ENCODE measurements at places on chromosomes 11 and 22. TPM values are rescaled to one million over a fixed set of nuclear protein-coding genes. Genes with fewer than 3 reads are reported as not detected.

DNA sequence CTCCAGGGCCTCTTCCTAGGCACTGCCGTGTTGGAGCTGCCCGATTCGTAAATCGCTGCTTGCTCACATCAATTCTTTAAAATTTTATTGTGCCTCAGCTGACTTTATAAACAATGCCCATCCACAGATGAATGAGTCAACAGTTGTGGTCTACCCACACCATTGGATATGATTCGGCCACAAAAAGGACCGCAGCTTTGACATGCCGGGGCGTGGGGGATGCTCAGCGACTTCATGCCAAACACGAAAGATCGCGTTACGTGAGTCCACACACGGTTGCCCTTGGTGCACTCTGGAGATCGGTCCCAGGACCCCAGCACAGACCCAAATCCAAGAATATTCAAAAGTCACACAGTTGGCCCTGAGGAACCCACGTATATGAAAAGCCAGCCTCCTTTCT is 195.7 kb downstream of the CTTN start:
- DNase-seq = no peak

GRCh38 chr22:43310798-43311197 is 32.4 kb downstream of the SCUBE1 start:
- no peak for DNase-seq

GRCh38 chr11:63907808-63908530 is 9.0 kb downstream of the RCOR2 start:
- no peak for DNase-seq

GRCh38 chr11:17405232-17406005 is 17.0 kb upstream of the KCNJ11 start:
- no peak for DNase-seq

- DNase-seq = no peak
These were observed 17.3 kb upstream of the DGCR8 start for GRCh38 chr22:20062766-20063083.

The OR52N4 gene
- polyA plus RNA-seq = 0.07 TPM

GRCh38 chr11:19244084-19244483 is 3.3 kb upstream of the E2F8 start:
- DNase-seq = no peak

DNA sequence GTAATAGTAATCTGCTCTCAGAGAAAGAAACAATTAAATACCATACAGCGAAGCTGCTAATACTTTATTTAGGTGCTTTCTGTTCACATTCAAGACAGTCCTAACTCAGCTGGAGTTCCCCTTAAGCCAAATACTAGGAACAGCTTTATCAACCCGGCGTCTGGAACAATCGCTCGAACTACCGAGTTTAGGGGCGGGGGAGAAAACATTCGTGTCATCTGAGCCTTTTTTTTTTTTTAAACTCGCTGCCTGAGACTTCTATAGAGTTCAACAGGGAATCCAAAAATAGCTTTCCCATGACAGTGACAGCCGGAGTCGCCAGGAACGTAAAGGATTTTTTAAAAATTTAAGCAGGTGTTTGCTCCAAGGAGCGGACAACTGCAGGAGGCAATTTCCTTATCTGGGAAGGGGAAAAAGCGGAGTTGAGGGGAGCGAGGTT is 852 bp downstream of the TRAF6 start:
- no peak for DNase-seq

DNA sequence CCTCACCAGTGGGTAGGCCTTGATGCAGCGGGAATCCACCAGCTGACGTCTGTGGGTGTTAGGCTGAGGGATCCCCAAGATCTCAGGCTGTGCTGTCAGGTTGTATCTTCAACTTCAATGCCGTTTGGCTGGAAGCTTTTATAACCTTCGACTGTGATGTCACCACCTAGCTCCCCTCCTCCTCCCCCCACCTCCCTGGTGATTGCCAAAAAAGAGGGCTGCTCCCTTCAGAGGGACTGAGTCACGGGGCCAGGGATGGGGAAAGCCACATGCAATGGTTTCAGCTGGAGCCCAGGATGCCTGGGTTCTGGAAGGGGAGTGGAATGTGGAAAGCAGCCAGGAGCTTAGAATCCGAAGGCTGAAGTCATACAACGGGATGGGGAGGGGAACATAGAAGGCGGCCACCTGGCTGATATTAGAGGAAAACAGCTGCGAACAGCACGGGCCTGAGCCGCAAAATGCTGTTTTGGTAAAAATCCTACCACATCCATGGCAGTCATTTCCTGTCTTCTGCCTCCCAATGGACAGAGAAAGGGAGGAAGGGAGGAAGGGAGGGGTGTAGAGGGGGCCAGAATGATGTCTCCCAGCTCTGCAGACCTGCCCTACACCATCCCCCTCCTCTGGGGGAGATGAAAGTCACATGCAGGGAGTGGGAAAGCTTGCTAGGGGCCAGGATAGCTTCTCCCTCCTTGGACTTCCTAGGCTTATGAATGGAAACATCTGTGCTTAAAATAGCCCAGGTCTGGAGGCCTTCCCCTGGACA is at the start of gene LRRN4CL:
LRRN4CL (minus strand) TSS at position 110 of the 763 bp plus-strand sequence. CDS start 1,022 bp downstream, outside the sequence.
- peak; percentile 91 for DNase-seq

DNA sequence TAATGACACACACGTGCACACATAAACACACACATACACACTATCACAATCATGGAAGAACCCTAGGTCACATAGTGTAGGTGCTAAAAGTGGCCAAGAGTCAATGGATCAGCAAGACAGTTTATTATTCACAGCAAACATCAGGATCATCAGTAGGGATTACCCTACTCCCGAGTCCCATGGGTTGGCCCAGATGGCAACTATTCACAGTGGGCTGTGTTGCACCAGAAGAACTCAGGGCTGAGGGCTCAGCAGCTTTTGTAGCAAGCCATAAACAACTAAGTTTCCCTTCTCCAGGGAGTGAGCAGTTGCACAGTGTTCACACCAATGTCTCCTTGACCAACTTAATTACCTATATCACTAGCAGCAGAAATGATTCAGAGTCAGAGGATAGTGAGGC is 20.8 kb downstream of the PRDM11 start:
- DNase-seq = no peak

GRCh38 chr22:39966470-39966869 is 6.3 kb downstream of the TMA7B start:
- DNase-seq = no peak

The UPK3A gene
- not detected for polyA plus RNA-seq

- DNase-seq = no peak
These were observed 781 bp downstream of the TCIRG1 start for GRCh38 chr11:68039526-68040086.

The COX8A gene
- polyA plus RNA-seq = 359 TPM

The NUCB2 gene
- polyA plus RNA-seq = 119 TPM

The LGALS12 gene
- polyA plus RNA-seq = not detected

The LRP5 gene
- 11.5 TPM for polyA plus RNA-seq

GRCh38 chr22:40081662-40082061 is 86.9 kb downstream of the FAM83F start:
- no peak for DNase-seq

DNA sequence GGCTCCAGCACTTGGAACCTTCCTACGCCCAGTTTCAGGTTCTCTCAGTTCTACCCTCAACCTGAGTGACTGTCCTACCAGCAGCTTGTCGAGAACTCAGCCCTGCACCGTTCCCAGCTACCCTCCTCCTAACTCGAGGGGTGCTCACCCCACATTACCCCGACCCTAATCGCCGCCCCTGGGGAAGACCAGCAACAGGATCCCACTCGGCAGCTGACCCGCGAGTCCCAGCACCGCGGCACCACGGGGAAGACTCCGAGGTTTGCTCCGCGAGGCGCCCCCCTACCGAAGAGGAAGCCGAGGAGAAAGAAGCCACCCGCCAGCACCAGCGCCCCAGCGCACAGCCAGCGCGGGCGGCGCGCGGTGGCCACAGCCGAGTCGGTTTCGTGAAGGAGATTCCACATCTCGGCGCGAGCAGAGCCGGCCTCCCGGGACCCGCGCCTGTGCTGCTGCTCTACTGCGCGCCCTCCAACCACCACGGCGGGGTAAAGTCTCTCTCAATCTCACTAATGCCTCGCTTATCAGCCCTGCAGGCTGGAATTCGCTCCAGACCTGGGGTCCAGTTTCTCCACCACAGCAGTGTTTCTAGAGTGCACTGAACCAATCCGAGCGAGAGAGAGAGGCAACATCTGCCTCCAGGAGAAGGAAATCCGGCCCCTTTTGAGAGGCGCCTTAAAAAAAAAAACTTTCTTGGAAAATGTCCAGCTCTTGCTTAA is at the start of gene FOLH1:
FOLH1 (minus strand) TSS at position 597 of the 716 bp plus-strand sequence; CDS start at position 404, 193 bp downstream.
- DNase-seq = no peak

GRCh38 chr22:50445880-50446707 is 28.7 kb downstream of the SBF1 start:
- no peak for DNase-seq

DNA sequence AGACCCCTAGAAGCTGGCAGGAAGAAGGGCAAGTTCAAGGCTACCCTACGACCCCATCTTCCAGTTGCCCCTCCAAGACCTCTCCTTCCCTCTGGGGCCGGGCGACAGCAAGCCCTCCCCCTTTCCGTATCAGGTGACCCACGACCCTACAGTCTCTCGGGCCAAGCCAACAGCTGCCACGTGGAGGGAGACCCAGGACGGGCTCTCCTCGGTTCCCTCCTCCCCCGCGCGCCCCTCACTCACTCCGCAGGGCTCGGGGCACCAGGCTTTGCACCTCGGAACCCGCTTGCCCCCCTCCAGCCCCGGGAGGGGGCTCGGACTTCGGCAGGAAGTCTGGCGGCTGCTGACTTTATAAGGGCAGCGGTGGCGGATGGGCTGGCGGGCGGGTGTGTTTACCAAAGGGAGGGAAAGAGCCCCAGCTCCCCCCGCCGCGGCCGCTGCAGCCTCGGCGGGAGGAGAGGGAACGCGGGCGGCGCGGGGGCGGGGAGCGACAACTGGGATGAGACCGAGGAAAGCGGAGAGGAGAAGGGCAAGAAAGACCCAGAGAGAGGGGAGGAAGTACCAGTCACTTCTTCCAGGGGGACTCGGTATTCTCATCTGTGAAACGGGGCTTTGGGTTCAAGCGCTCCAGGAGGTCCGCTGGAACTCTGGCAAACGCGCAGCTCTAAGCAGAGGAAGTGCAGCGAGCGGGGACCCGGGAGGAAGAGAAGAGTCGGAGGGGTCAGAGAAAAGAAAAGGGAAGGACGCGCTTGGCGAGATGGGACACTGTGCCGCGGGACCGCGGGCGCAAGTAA is 767 bp downstream of the SLC43A1 start:
- DNase-seq = no peak

- no peak for DNase-seq
These were observed 26.6 kb downstream of the RAB30 start for GRCh38 chr11:83044958-83045712.

The TMEM121B gene
- 0.05 TPM for polyA plus RNA-seq

The KCNQ1 gene
- not detected for polyA plus RNA-seq

- no peak for DNase-seq
These were observed 35.0 kb upstream of the OR9G4 start for GRCh38 chr11:56783448-56784041.

The CLP1 gene
- polyA plus RNA-seq = 19.0 TPM

DNA sequence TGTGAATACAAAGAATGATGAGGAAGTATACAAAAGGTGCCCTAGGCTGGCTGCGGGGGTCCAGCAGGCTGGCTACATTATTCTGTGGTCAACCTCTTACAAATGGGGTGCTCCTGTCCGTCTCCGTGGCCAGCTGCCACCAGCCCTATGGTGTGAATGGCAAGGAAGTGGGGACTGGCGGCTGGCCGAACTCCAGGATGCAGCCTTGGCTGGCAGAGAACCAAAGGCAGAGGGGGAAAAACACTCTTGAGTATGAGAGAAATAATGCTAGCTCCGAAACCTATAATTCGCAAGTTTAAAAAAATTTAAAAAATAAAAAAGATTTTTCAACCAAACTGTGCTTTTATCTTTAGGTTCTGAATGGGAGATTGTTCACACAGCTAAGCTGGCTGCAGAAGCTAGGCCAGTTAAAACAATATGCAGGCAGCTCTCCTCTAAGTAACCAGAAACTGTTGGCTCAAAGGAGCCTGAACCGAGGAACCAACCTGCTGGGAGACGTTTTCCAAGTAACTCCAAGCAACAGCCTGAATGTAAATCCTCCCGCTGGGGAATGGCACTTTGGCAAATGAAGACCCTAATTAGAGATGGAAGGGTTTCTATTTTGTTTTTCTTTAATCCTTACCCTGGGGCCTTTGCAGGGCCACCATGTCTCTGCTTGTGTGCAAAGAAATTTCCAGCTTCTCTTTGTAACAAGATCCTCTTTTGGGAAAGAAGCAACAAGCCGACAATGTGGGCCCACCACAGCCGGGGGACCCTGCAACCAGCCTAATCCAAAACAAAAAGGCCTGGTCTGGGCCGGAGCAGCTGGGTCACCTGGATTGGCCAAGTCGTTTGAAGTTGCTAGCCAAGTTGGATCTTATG is 50.2 kb downstream of the C22orf31 start:
- DNase-seq = no peak
